Activated T-cell treated with anti-CD3 and anti-CD28 coated beads, Interleukin-2, amount 50 U/mL, for 24 hours (primary cell): ENCODE measurements at places on chromosomes 16 and 17.

- no peak for DNase-seq
These were observed 34.1 kb downstream of the VPS53 start for GRCh38 chr17:680529-680928.

GRCh38 chr16:71387045-71387871, 28.7 kb downstream of the CALB2 start:
- no peak for DNase-seq

- no peak for DNase-seq
These were observed 21.8 kb upstream of the DNAI2 start for GRCh38 chr17:74252211-74252610.

- no peak for DNase-seq
These were observed 1287.8 kb upstream of the CDH8 start for GRCh38 chr16:63323722-63324705.

- DNase-seq = no peak
These were observed 20.3 kb downstream of the SGF29 start for GRCh38 chr16:28573738-28574718.

DNA sequence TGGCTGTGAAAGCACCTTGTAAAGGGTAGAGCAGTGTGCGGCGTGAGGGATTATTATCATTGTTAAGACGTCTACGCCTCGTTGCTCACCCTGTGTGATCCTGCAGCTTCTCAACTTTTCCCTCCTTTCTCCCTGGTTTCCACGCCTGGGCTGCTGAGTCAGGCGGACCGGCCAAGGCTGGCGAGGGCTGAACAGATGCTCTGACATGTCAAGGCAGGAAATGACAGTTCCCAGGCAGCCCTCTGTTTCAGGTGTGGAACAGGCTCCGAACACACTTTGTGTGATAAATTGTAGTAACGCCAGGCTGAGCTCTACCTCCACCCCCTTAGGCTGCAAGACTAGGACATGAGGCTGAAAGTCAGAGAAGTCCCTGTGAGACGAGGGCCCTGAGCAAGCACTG, 46.0 kb upstream of the TBX2 start:
- no peak for DNase-seq

GRCh38 chr16:86377251-86378022, 132.9 kb upstream of the FOXF1 start:
- no peak for DNase-seq

GRCh38 chr16:30335598-30336474, 19.3 kb downstream of the CD2BP2 start:
- DNase-seq = no peak

GRCh38 chr17:15650741-15651582, 31.5 kb upstream of the FBXW10B start:
- no peak for DNase-seq

- DNase-seq = peak; percentile 74
These were observed 17.1 kb downstream of the TBX2 start for GRCh38 chr17:61416540-61417363.

- DNase-seq = no peak
These were observed 109.8 kb downstream of the CDK5R1 start for GRCh38 chr17:32596628-32597027.

- DNase-seq = no peak
These were observed 16.4 kb downstream of the PLCD3 start for GRCh38 chr17:45115871-45116270.

- no peak for DNase-seq
These were observed 70.3 kb downstream of the IRX3 start for GRCh38 chr16:54216268-54216667.

- DNase-seq = peak; percentile 8
These were observed 63.1 kb downstream of the BANP start for GRCh38 chr16:88014252-88014781.

DNA sequence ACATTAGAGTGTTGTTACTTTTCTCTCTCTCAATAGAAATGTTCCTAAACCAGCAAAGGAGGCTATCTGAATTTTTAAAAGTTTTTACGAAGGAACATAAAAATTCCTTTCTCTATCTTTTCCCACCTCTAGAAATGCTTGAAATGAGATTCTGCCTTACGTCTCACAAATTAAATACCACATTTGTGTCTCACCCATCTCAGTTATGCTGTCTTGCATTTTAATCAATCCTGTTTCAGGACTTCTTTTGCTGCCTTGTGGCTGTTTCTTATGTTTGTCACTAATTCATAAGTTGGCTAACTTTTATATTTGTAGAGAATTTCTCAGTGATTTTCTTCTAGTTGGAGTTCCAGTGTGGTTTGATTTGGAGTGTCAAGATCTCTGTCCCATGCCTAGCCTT, 3.5 kb downstream of the OMG start:
- DNase-seq = no peak

GRCh38 chr17:43546319-43547188, at the start of gene ETV4:
Gene ETV4, minus strand, starts transcription at chr17:43546340. Its CDS starts 723 bp downstream, at chr17:43545617.
- DNase-seq = peak; percentile 94

DNA sequence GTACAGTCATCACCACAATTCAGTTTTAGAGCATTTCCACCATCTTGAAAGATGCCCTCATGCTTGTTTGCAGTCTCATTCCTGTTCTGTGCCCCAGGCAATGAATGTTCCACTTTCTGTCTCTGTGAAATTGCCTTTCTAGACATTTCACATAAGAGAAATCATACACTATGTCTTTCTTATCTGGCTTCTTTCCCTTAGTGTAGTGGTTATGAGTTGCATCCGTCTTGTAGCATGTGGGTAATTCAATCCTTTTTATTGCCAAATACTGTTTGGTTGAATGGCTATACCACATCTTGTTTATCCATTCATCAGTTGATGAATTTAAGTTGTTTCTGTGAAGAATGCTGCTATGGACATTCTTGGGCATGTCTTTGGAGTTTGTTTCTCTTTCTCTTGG, 132.5 kb upstream of the PLCG2 start:
- no peak for DNase-seq

DNA sequence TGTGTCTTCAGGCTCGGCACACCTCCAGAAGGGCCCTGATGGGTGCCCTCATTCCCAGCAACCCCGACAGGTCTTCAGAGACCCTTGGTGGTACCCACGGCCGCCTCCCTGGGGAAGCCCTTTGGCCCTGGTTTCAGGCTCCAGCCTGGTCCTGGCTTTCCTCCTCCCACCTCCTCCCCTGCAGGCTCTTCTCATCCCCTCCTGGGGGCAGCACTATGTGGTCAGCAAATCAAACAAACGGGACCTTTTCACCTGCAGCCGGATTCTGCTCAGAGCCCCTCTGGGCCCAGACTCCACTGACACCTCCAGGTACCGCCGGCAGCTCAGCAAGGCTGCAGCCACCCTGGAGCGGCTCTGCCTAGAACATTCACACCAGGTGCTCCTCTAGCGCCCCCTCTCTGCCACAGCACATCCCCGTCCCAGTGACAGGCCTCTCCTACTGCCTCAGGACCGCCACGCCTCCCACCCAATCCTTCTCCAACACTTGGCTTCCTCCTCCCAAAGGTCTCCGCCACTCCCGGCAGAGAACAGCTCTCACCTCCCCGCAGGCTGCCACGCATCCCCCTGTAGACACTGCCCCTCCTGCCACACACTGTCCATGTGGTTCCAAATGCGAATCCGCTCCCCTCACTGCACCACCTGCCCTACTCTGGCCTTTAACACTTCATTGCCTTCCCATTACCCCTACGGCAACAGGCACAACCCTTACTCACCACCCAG, 12.0 kb downstream of the CORO7 start:
- peak; percentile 49 for DNase-seq

DNA sequence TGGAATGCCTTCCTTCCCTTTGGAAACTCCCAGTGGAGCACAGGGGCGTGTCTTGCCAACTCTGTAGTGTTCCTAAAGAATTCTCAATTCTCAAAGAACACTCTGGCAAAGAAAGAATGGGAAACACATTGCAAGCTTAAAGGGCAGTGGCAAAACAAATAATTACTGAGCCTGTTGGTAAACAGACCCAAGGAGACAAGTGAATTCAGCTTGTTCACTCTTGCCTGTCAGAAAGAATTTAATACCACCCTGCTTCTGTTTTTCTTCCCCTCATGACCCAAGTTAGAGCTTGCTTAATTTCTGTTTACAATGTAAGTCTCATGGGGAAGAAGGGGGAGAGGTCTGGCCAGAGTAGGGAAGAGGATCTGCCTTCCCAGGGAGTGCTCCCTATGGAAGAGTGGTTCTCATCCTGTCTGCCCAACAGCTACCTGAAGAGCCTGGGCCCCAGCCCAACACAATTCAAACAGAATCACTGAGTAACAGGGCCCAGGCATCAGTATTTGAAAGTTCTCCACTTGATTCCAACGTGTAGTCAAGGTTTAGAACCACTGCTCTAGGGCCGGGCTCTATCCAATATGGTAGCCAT, 386.0 kb downstream of the SLC39A11 start:
- DNase-seq = no peak

DNA sequence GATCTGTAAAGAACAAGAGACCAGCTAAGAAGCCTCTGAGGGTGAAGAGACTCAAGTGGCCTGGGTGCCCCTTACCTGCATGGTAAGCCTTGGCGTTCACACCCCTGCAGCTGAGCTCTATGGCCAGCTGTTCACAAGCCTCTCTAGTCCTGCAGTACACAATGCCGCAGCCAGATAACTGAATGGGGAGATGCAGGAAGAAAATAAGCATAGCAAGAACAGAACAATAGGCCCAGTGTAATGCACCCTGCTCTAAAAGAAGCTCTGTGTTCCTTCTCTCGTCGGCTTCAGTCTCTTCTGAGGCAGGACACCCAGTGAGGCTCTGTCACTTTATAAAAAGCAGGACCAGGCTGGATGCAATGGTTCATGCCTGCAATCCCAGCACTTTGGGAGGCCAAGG, 5.4 kb downstream of the RECQL5 start:
- no peak for DNase-seq

- DNase-seq = peak; percentile 91
These were observed at the start of gene CREBBP for GRCh38 chr16:3880623-3881498. Gene CREBBP, minus strand, starts transcription at chr16:3880713. Its CDS starts 797 bp downstream, at chr16:3879916.

- no peak for DNase-seq
These were observed 19.8 kb downstream of the SMTNL2 start for GRCh38 chr17:4604111-4604644.

DNA sequence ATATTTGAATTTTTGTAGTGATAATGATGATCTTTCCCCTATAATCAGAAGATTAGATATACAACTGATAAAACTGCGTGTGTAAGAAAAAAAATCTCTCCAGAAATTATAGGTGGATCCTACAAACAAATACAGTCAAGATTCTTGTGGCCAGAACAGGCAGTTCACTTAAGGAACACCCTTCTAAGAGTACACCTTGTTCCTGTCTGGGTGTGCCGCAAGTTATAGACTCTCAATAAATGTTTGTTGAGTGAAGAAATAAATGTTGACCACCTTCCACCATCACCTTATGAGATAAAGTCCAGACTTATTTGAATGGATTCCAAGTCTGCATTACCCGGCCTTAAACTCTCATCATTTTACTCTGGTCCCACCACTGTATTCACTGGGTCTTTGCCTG, 45.7 kb upstream of the SCNN1B start:
- no peak for DNase-seq

DNA sequence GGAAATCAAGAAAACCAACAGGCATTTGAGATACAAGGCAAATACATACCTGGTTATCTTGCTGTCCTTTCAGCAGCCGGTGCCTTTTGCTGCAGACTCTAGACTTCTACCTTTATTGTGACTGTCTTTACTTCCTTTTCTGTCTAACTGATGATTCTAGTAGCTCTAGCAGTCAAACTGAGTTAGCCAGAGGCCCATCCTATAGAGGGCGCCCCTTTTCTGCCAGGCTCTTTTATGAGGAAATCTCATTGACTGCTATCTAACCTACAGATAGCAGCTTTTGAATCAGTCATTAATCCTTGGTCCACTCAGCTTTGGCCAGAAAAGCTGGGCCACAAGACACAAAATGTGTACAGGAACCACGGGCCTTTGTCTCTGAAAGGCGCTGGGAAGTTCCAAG, 87.5 kb upstream of the WSB1 start:
- DNase-seq = no peak

GRCh38 chr16:89320782-89321501, 103.4 kb downstream of the ZNF778 start:
- DNase-seq = no peak

GRCh38 chr16:85915125-85915845, 16.3 kb downstream of the IRF8 start:
- DNase-seq = no peak

GRCh38 chr17:70804161-70804560, 634.8 kb downstream of the KCNJ2 start:
- DNase-seq = no peak

DNA sequence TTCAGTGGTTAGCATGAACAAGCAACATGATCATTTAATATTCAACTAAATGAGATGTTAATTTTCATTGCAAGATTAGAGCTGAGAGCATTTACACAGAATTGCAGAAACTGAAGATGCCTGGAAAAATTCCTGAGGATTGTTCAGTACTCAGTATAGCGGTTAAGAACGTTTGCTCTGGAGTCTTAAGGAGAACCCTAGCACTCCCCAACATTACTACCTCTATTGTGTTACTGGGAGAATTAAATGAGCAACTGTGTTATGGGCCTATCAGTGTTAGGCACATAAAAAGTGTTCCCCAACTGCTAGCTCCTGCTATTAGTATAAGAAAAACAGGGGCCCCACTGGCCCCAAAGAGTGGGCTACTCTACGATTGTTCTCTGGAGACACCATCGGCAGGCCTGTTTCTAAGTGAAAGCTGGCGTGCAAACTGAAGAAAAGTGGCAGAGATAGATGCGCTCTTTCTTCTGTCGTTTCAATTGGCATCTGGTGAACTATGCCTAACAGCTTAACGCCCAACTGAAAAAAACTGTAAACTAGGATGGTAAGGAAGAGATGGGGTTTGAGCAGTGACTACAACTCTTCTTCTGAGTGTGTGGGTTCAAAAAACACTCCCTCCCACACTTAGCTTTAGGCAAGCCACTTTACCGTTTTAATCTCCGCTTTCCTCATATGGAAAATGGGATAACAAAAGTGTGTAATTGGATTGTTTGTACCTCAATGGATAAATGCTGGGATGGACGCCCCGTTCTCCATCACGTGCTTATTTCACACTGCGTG, 1.3 kb downstream of the CDR2 start:
- no peak for DNase-seq

GRCh38 chr17:12287953-12288352, 267.3 kb downstream of the MAP2K4 start:
- DNase-seq = no peak

DNA sequence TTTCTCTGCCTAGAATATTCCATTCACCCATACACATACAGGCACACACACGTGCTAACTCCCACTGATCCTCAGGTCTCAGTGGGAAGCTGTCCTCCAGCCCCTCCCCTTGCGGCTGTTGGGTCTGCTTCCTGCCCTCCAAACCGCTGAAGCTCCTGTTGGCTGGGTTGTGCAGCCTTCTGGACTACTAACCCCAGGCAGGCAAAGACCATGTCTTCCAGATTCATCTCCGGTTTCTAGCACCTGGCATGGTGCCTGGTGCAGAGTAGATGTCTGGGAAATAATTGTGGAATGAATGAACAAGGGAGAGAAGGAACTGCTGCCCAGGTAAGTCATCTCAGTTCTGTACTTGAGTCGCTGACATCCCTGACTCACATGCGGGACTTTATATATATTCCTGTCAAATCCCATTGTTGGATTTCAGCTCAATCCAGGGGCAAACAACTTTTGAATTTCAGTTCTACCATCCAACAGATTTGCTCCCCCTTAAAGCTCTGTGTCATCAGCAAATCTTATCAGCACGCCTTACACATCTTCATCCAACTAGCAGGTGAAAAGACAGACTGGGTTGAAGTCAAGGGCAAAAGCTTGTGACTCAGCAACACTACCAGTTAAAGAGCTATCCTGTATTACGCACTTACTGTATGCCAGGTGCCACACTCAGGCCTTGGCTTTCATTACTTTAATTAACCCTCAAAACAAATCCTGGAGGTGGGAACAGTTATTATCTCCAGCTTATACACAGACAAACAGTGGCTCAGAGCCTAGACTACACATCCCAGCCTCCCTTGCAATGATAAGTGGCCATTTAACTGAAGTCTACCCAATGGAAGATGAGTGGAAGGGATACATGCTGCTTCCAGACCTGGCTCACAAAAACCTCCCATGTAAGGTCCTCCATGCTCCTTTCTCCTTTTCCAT, 51.1 kb downstream of the SRCIN1 start:
- no peak for DNase-seq
